ENCODE measurements at places on chromosomes 4 and X. TPM values are rescaled to one million over a fixed set of nuclear protein-coding genes. Genes with fewer than 3 reads are reported as not detected.

GRCh38 chr4:155570661-155571060 lies 96.0 kb upstream of the GUCY1A1 start:
- H3K27ac ChIP-seq, result no peak overlapping the region
- no peak for DNase-seq
- no peak overlapping the region for H3K4me3 ChIP-seq
- no peaks in the 10 kb centered on the region for H3K27me3 ChIP-seq

GRCh38 chr4:154590329-154591006 lies at the start of gene FGA:
Gene FGA (minus strand): TSS chr4:154590742. CDS start chr4:154590687, 55 bp downstream.
- no peaks in the 10 kb centered on the region for H3K36me3 ChIP-seq
- no peak within 1 kb of the TSS for H3K27ac ChIP-seq
- peak; percentile 50 for DNase-seq
- no peak within 1 kb of the TSS for H3K4me3 ChIP-seq
- H3K4me1 ChIP-seq, result no peaks in the 10 kb centered on the region
- no peaks in the 10 kb centered on the region for H3K27me3 ChIP-seq

DNA sequence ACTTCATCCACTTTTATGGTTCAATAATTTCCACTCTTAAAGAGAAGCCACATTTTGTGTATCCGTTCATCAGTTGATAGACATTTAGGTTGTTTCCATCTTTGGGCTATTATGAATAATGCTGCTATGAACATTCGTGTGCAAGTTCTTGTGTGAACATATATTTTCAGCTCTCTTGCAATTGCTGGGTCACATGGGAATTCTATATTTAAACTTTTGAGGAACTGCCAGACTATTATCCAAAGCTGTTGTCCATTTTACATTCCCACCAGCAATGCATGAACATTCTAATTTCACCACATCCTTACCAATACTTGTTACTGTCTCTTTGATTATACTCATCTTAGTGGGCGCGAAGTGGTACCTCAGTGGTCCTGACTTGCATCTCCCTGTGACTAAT lies 61.9 kb downstream of the NR3C2 start:
- DNase-seq, result no peak
- no peak overlapping the region for H3K4me3 ChIP-seq
- H3K4me1 ChIP-seq, result no peaks in the 10 kb centered on the region
- H3K27me3 ChIP-seq, result no peaks in the 10 kb centered on the region

GRCh38 chr4:92968556-92968955 lies 664.8 kb downstream of the GRID2 start:
- H3K27ac ChIP-seq, result no peak overlapping the region
- H3K27me3 ChIP-seq, result no peaks in the 10 kb centered on the region
- H3K4me1 ChIP-seq, result no peaks in the 10 kb centered on the region
- H3K36me3 ChIP-seq, result no peaks in the 10 kb centered on the region

- H3K4me3 ChIP-seq, result no peak overlapping the region
- no peak overlapping the region for H3K27ac ChIP-seq
- no peaks in the 10 kb centered on the region for H3K36me3 ChIP-seq
- H3K4me1 ChIP-seq, result no peaks in the 10 kb centered on the region
Measured at GRCh38 chrX:36898301-36898700, 109.9 kb upstream of the FAM47C start.

Gene NDNF
- 0.73 TPM for total RNA-seq

DNA sequence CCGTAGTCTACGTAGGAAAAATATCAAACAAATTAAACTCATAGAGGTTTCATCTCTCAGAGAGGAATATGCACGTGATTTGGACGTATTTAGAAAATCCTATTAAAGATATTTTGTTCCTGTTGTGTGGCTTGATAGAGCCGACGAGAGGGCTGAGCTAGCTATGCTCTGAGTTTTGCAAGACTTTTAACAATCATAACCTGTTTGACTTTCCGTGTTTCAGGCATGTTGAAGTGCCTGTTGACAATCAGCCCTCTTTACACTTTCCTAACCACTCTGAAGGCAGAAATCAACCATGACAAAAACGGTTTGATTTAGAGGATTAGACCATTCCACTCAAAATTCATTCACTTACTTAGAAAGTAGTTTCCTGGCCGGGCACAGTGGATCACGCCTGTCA lies 297.3 kb downstream of the ASMT start:
- no peak overlapping the region for H3K27ac ChIP-seq
- no peaks in the 10 kb centered on the region for H3K4me1 ChIP-seq
- H3K4me3 ChIP-seq, result no peak overlapping the region
- no peaks in the 10 kb centered on the region for H3K27me3 ChIP-seq

- no peak overlapping the region for H3K27ac ChIP-seq
- no peak for DNase-seq
- H3K27me3 ChIP-seq, result no peaks in the 10 kb centered on the region
- no peak overlapping the region for H3K4me3 ChIP-seq
Measured at GRCh38 chr4:133186845-133187244, 37.8 kb downstream of the PCDH10 start.

Data from GM23338 (cell line).